ENCODE measurements at places on chromosomes 11 and 22.

DNA sequence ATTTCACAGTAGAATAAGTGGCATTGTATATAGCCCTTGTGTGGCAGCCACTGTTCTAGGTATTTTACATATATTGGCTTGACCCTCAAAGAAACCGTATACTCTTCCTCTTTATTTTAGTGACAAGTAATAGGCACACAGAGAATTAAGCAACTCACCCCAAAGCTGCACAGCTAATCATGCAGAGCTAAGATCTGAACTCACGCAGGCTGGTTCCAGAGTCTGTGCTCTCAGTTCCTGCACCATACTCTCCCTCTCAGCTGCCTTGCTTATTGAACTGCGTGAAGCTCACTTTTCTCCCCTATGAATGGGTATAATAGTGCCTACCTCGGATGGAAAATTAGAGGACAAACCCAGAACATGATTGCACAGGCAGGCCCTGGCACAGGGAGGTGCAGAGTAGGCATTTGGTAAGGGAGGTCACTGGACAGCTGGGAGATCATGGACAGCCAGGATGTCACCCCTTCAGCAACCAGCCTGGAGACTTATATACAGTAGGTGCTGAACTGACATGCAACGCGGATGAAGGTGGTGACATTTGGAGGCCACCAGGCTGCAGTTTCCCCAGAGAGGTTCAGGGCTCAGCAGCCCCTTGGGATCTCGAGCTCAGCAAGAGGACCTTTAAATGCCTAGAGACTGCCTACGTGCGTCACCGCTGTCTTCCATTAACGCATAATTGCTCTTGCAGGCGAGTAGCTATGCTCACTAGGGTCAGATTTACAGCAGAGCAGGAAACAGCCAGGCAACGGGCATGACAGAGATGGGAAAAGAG is 78.4 kb upstream of the TP53I11 start:
- DNase-seq, result no peak

DNA sequence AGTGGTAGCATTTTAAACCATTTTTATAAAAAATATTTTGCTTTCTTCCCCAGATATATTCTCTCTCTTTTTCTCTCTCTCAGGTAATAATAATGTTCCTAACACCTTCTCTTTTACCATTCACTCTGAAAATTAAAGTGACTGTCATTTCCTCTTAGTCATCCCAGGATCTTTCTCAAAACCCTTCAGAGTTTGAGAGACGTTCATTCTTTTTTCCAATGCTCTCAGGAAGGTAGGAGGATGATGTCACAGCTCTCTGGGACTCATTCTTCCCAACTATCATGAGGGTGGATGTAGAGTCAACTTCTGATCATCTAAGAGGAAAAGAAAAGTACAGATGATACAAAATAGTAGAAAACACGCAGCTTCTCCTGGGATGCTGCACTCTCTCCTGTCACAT is 60.2 kb upstream of the CRTAM start:
- DNase-seq, result no peak

DNA sequence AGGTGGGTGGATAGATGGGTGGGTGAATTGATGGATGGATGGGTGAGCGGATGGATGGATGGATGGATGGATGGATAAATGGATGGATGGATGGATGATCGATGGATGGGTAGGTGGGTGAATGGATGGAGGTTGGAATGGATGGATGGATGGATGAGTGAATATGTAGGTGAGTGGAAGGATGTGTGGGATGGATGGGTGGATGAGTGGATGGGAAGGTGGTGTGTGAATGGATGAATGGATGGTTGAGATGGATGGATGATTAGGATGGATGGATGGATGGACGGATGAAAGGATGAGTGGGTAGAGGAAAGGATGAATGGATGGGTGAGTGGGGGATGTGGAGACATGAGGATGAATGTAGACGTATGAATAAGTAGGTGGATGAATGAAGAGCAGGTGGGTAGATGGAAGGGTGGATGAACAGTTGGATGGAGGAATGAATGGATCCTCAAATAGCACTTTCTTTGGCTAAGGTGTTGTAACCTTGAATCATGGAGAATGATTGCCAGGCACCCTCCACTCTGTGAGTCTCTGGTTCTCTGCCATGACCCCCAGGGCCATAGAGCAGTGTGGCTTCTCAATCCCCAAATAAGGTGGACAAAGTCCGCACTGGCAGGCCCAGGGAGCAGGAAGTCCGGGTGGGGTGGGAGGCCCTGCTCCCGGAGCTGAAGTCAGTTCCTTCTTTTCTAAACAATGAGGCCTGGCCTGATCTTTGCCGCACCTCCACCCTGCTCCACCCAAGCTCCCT is 36.9 kb downstream of the IGF2 start:
- no peak for DNase-seq

DNA sequence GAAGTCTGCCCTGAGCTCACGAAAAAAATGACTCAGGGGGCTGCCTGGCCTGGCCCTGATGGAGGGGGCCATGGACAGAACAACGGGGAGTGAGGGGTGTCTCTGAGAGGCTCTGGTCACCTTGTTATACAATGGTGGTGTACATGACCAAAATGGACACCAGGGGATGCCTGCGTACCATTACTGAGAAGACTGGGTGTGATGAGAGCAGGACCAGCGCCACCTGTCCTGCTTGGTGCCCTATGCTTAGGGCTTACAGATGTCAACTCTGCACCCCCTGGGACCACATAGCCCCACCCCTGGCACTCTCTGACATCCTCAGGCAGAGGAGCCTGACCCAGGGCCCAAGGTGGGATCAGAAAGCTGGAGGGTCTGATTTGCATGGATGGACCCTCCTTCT is 104.8 kb downstream of the ZNF280B start:
- DNase-seq, result no peak

GRCh38 chr11:116148056-116148455 is 624.7 kb downstream of the BUD13 start:
- DNase-seq, result no peak

DNA sequence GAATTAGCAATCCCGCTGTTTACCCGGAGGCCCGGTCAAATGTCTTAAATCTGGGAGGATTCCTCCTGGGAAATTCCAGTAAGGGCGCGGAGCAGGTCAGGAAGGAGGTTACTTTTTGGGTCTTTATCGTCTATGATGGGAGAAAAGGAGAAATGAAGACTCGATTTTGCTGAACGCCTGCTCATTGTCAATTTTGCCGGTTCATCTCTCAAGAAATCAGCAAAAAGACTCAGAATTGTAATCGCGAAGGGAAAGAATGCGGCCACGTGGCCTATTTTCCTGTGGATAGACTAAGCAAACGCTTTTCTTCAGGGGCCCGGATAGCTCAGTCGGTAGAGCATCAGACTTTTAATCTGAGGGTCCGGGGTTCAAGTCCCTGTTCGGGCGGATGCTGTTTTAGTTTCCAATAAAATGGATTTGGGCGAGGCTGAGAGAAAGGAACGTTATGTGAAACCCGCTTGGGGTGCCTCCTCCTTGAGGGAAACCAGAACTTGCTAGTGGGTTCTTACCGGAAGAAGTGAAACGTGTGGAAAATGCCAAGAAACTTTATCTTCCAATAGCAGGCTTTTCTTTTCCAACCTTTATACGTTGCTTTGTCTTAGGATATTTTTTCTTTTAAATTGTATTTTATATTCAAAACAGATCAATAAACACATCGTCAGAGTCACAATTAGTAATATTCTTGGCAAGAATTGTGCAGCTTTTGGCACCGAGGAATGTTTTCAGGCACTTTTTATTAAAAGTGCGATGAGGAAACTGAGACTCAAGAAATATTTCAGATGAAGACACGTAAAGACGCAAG is 45.0 kb downstream of the OR4D9 start:
- peak; percentile 43 for DNase-seq

- DNase-seq, result peak; percentile 84
These were observed 64.6 kb downstream of the ARHGEF12 start for GRCh38 chr11:120400564-120401364.

GRCh38 chr22:36439481-36440271 is 41.8 kb downstream of the TXN2 start:
- peak; percentile 91 for DNase-seq

DNA sequence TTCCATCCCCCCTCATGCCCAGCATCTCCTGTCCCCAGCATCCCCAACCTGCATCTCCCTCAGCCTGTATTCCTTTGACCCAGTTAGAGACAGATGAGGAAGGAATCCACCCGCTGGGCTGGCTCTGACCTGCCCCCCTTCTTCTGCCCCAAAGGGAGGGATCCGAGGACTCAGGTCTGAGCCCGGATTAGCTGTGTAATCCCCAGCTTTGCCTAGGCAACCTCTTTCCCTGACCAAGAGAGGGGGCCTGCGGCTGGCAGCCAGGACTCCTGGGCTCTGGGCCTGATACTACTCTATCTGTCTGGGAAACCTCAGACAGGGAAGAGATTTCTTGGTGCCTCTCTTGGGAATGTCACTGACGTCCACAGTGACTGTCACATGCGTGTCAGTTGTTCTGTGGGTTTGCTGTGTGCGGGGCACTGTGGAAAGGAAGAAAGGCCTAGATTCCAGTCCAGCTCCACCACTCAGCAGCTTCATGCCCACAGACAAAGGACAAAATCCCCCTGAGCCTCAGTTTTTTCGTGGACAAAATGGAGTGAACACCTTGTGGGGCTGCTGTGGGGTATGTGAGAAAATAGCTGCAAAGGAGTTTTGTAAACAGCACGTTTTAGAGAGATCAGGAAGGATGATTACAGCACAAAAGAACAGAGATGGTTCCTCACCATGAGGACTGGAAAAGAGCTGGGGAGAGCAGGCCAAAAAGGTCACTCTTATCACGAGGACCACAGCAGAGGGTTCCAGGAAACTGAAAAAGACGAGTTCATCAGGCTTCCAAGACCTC is 1.3 kb upstream of the NDUFV1 start:
- no peak for DNase-seq
